ENCODE measurements at places on chromosomes 13 and 19.

GRCh38 chr13:23561261-23561660 lies 9.0 kb upstream of the TNFRSF19 start:
- no peak for DNase-seq

GRCh38 chr19:16470541-16470910 lies 1.2 kb downstream of the EPS15L1 start:
- no peak for DNase-seq

- no peak for DNase-seq
Measured at GRCh38 chr19:30783212-30783611, 411.0 kb downstream of the ZNF536 start.

GRCh38 chr19:18362934-18363542 lies 22.6 kb downstream of the PGPEP1 start:
- no peak for DNase-seq

DNA sequence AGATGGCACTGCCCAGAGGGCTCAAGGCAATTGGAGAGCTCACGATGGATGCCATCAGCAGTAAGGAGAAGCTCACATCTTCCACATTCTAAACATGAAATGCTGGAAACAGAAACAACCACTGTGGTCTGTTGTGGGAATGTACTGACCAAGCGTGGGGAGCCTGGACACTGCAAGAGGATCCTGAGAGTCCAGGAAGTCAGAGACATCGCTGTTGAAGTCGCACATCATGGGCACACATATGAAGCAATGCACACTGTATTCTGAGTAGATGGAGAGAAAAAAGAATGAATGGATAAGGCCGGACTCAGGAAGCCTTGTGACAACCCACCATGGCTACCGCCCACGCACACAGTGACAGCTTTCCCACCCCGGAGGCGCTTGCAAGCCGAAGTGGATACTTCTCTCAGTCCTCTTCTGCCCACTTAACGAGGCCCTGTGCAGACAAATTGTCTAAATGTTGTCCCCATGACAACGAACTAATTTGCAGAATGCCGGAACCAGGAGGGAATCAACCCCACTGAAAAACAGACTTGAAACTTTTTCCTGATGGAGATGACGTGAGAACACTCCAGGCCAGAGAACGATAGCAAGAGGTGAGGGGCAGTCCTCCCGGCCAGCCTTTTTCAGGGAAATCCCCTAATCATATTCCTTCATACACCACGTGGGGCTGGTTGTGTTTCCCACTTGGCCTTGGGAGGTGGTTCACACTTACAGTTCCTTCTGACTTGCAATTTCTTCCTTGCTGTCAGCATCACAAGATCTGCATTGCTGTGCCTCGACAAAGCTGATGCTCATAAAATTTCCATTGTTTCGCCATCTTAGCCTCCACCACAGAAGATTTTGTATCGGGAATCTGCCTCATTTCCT lies 109.6 kb upstream of the SERP2 start:
- DNase-seq, result no peak

DNA sequence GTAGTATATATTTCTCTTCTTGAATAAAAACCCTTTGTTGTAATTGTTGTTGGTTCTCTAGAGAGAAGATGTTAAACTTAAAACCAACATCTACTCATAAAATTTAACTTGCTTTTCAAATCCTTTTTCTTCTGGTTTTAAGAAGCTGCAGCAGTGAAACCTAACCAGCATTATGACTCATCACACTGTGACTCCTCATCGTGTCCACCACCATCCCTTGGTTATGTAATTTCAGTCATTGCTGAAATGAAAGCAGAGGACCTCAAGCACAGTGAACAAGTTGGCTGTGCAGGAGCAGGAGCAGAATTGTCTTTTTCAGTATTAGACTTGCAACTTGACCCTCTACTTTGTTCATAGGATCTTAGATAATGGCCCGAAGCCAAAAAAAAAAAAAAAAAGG lies 64.9 kb upstream of the HTR2A start:
- DNase-seq, result peak; percentile 8

GRCh38 chr19:36136964-36137686 lies 2.7 kb upstream of the CAPNS1 start:
- DNase-seq, result no peak

DNA sequence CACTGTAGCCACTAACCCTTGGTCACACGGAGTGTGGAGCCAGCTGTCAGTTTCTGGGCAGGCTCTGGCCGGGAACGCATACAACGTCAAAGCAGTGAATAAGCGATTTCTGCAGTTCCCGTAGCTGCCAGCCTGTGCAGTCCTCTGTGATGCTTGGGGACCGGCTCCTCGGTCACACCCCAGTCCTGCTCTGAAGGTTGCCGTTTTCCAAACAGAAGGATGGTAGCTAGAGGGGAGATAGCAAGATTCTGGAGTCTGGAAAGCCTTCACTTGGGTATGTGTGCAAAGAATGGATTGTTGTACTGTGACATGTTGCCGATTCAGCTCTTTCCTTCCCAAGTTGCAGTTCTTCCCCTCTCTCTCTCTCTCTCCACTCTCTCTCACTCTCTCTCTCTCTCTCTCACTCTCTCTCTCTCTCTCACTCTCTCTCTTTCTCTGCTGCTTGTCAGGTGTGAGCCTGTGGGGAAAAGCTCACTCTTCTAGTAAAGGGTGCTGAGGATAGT lies 38.7 kb upstream of the C1QTNF9 start:
- peak; percentile 76 for DNase-seq

DNA sequence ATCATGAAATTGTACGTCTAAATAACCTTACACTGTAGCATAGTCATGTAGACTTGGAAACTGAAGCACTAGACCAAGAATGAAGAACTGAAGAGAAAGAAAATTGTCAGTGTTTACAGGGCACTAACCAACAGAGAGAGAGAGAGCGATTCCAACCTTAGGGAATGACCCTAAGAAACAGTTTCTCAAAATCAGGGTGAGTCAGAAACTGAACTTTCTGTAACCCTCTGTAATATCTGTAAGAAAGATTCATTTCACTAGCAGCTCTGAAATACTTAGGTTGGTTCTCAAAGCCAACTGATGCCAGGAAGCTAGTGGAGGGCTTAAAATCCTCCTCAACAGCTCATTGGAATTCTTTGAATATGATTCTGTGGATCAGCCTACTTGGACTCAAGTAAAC lies 936.9 kb downstream of the EFNB2 start:
- no peak for DNase-seq

DNA sequence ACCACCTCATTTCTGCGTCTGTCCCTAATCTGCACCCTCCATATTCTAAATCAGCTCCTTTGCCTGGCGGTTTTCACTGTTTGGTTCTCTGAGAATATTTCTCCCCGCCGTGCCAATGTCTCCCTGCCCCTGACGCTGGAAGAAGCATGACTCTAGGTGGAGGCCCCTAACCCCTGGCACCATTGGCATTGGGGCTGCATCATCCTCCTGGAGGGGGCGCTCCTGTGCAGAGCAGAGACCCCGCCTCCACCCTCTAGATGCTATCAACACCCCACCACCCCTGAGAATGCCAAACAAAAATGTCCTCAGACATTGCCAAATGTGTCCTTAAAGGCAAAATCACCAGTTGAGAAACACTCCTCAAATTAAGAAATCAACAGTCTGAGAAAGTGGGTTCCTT lies 6.5 kb downstream of the ZSCAN5B start:
- DNase-seq, result no peak

GRCh38 chr19:17889609-17890214 lies 18.0 kb downstream of the SLC5A5 start:
- DNase-seq, result no peak

GRCh38 chr13:23696610-23697009 lies 126.4 kb downstream of the TNFRSF19 start:
- no peak for DNase-seq

DNA sequence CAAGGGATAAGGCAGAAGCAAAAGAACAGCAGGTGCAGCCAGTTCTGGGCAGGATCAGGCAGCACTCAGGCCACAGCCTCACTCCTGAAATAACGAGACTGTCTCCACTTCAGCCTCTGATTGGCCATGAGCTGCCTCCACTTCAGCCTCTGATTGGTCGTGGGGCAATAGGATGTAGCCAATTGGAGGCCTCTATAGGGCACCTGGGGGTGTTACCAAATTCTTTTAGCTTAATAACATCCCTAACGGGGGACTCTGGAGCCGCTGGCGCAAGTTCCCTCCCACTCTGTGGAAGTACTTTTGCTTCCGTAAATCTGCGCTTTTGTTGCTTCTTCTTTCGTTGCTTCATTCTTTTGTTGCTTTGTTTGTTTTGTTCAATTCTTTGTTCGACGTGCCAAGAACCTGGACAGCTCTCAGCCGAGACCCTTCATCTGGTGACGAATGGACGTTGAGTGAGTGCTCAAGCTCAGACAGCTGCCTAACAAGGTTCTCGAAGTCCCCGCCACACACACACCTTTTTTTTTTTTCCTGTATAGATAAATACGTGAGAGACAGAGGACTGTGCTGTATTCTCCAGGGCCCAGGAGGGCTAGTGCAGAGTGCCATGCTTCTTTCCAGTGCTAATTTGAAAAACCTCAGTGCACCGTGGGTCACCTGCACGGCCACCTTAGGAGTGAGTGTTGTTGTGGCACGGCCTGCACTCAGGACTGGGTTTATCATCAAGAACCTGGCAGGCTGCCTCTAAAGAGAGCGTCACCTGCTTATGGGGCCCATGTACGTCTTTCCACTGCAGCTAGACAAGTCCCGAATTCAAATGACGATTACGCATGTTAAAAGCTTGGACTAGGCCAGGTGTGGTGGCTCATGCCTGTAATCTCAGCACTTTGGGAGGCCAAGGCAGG lies 32.0 kb upstream of the TUBGCP3 start:
- DNase-seq, result no peak

- peak; percentile 51 for DNase-seq
Measured at GRCh38 chr19:5292822-5293611, 47.6 kb downstream of the PTPRS start.

- DNase-seq, result no peak
Measured at GRCh38 chr13:80203496-80203895, 137.4 kb downstream of the SPRY2 start.

- DNase-seq, result no peak
Measured at GRCh38 chr13:38385153-38385891, 35.7 kb downstream of the UFM1 start.

DNA sequence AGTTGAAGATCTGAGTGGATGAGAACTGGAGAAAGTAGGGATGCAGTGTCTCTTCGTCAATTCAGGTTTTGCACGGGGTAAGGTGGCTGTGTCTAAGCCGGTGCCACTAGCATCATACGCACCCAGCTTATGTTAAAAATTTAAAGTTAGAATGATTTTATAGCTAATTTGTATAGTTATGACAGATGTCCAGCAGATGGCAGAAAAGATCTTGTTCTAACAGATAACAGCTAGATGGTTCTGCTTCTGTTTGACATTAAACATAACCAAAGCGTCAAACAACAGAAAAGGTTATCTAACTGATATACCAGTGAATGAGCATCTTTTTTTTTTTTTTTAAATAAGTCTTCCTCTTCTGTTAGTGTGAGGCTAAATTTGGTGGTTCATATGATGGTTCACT lies 18.8 kb upstream of the EDDM13 start:
- no peak for DNase-seq

GRCh38 chr13:32426990-32427851 lies 709 bp downstream of the N4BP2L1 start:
- peak; percentile 63 for DNase-seq

GRCh38 chr19:8612807-8613171 lies 2.3 kb upstream of the ADAMTS10 start:
- DNase-seq, result no peak

GRCh38 chr19:33523167-33523566 lies 1.6 kb upstream of the PEPD start:
- DNase-seq, result no peak

GRCh38 chr19:9834726-9835506 lies at the start of gene PIN1:
PIN1 (plus strand) TSS chr19:9835318; CDS start chr19:9835345, 27 bp downstream.
- peak; percentile 99 for DNase-seq

DNA sequence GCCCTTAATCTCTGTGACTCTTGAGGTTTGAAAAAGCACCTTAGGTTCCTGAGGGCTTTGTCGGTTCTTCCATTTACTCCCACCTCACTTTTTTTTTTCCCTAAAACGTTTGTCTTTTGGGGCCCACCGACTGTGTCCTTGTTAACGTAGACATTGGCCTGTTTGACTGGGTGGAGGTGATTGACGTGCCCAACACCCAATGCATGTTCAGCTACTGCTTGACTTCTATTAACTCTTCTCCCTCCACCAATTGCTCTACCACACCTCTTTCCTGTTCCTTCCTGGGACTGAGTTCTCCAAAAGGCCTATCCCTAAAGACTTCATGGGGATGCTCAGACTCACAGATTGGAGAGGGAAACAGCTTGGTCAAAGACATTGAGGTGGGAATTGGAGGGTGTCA lies 17.3 kb downstream of the CKM start:
- DNase-seq, result no peak

- DNase-seq, result no peak
Measured at GRCh38 chr19:4678881-4679790, 9.0 kb upstream of the MYDGF start.

DNA sequence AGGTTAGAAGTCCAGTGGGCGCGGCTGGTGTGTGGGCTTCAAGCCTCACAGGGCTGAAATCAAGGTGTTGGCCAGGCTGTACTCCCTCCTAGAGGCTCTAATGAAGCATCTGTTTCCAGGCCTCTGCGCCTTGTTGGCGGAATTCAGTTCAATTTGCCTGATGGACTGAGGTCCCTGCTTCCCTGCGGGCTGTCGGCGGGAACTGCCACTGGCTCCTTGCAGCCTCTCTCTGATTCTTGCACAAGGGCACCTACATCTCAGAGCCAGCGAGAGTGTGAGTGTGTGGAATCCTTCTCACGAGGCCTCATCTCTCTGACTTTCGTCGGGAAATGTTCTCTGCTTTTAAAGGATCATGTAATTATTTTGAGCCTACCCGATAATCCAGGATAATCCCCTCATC lies 128.6 kb downstream of the DLEU7 start:
- DNase-seq, result no peak
